ENCODE measurements at places on chromosomes 6 and 20.

DNA sequence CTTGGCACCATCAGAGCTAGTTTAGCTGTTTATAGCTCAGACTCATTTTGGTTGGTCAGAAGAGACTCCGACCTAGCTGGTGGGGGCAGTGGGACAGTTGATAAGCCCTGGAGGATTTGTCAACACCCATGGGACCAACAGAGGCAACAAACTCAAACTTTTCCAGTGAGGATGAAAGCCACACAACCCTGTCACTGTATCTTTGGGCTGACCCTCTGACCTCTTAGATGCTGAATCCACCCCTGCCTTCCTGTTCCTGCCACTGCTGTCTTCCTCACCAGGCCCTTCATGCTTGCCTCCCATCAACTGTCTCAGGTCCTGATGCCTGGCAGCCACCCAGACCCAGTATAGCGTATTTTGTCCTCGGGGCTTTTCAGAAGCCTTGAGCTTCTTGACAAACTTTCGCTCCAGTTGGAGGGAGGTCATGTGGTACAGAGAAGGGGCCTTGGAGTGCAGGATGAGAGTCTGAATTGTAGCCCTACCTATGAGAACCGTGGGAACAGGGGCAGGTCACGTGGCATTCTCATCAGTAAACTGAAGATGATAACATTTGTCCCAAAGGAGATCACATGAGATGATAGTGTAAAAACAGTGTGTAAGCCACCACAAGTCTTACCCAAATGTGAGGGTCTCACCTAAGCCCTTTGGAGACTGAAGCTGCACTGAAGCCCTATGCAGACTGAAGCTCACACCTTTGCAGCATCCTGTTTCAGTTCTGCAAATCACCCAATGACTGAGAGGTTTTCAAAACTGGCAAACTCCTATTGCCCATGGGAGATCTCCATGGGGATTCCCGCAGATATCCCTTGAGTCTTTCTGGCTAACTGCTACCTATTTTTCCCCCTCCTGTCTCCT, 72.0 kb upstream of the F13A1 start:
- no peak for DNase-seq

DNA sequence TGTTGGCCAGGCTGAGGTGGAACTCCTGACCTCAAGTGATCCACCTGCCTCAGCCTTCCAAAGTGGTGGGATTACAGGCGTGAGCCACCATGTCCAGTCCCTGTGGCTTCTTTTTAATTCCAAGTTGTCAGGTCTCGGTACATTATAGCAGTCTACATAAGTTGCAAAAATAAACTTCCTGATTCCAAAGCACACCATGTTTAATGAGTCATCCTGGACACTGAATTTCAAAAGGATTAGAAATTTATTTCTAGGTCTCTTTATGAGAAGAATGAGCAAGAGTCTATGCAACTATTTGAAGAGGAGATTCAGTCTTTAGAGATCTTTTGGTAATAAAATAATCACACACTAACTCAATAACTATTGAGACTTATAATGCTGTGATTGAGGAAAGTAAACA, 63.9 kb upstream of the MCHR2 start:
- DNase-seq, result no peak

- DNase-seq, result no peak
Measured at GRCh38 chr6:11432713-11433450, 104.7 kb upstream of the TMEM170B start.

GRCh38 chr6:111211411-111212030, 124.2 kb downstream of the SLC16A10 start:
- DNase-seq, result no peak
